ENCODE measurements at places on chromosomes 16 and 17.

DNA sequence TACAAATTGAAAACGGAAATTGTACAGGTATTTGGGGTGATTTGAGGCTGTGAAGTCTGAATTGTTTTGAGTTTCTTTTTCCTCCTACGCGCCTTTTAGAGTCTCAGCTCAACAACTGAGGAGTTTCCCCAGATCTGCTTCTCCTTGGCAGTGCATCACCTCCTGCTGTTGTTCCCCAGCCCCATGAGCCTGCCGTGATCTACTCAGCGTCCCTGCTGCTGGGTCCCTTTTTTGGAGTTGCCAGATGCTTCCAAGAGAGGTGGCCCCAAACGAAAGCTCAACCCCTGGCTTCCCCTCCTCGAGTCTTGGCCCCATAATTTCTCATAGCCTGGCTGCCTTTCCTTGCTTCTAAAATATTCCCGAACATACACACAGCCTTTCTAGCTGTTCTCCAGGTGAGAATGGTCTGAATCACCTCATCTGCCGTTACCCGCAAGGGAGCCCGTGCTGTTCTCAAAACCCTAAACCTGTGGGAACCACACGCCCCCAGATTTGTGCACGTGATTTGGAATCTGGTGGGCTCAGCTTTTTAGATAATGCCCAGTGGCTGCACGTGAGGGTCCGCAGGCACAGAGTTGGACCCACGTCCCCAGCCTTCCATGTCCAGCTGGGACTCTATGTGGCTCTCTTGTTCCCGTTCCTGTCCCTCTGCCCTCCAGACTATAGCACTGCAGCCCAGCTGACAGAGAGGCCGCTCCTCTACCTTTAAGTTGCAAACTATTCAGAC lies 179.1 kb upstream of the CHMP6 start:
- DNase-seq: no peak

- DNase-seq: no peak
Measured at GRCh38 chr16:5615868-5616642, 518.5 kb upstream of the EEF2KMT start.

GRCh38 chr16:35431829-35432663 lies 1972.6 kb downstream of the TP53TG3F start:
- no peak for DNase-seq

GRCh38 chr17:81991684-81992305 lies 14.4 kb downstream of the ASPSCR1 start:
- DNase-seq: no peak

- DNase-seq: no peak
Measured at GRCh38 chr17:48122665-48123045, 15.1 kb downstream of the SNX11 start.

DNA sequence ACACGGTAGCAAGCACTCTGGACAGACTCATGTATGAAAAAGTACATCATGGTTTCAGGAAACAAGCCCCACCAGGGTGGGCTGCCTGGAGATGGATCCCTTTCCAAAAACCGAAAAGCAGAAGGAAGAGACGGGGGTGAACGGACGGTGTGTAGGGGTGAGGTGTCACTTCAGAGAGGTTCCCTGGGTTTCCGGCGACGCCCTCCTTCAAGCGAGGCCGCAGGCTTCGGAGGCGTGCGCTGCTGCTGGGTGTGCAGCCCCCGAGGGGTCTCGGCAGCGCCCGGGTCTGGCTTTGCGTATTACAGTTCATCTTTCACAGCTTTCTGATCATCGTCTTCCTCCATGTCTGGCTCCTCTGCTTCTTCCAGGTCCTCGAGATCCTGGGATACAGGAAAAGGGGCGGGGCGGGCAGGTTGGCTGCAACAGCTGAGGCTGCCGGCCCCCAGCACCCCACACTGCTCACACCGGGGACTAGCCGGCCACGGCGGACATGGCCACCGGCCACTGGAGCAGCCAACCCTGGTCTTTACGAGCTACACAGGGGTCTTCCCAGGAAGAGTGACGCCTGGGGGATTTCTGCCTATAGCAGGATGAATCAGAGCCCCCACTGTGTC lies 9.0 kb upstream of the PPP1R27 start:
- DNase-seq: no peak

- no peak for DNase-seq
Measured at GRCh38 chr16:10957771-10958482, 13.6 kb downstream of the CLEC16A start.

DNA sequence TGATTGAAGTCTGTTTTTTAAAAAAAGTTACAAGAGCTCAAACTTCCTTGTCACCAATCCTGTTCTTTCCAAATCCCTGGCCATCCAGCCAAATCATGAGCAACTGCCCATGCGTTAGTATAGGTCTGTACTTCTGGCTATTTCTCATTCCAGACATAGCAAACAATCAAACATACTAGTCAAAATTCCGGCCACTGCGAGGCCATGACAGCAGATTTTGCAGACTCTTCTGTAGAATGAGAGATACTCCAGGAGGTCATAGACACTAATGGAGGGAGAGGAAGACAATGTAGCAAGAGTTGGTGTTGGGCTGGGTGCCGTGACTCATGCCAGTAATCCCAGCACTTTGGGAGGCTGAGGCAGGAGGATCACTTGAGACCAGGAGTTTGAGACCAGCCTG lies 50.9 kb downstream of the BCL7C start:
- DNase-seq: no peak

DNA sequence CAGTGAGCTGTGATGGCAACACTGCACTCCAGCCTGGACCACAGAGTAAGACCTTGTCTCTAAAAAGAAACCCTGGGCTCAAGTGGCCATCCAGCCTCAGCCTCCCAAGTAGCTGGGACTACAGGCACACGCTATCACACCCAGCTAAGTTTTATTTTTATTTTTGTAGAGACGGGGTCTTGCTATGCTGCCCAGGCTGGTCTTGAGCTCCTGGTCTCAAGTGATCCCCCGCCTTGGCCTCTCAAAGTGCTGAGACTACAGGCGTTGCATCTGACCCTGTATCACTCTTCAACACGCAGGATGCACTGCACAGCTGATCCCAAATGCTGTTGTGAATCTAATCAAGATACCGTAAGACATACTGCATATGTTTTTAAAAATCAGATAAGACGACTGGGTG lies 23.0 kb downstream of the ANKRD11 start:
- DNase-seq: no peak

GRCh38 chr17:3551189-3551588 lies 6.4 kb downstream of the TRPV3 start:
- DNase-seq: no peak

- DNase-seq: no peak
Measured at GRCh38 chr17:81129289-81129688, 36.0 kb upstream of the PVALEF start.

GRCh38 chr16:10368969-10369551 lies 16.8 kb upstream of the ATF7IP2 start:
- no peak for DNase-seq

DNA sequence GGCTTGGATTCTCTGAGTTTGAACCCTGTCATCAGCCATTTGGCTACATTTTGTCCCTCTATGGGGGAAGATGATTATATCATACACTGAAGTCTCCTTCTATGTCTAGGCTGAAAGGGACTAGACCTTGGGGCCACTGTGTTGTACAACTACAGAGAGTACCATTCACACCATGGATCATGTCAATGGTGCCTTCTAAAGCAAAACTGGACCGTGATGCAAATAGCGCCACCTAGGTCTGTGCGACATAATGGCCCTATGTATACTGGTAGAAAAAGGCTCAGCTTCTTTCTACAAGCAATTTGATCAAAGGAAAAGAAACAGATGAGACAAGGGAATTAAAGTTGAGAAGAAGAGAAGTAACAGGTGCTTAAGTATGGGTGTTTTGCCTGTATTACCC lies 100.7 kb downstream of the LYRM1 start:
- no peak for DNase-seq

DNA sequence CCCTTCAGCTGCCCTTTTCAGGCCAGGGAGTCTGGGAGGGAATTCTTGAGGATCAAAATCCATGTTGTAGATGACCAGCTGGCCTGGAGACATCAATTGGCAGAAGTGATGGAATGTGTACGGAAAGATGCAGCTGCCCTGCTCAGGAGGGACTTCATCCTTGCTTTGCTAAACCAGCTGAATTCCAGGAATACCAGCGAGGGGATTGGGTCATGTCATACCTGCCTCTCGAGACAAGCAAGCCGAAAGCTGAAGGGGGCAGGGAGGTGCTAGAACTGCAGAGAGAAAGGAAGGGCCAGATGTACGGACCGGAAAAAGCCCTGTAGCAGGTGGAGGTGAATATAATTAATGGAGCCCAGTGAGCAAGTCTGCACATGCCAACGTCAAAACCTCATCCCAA lies 25.6 kb upstream of the NTN1 start:
- no peak for DNase-seq

GRCh38 chr17:45951403-45951802 lies 47.6 kb upstream of the STH start:
- no peak for DNase-seq

DNA sequence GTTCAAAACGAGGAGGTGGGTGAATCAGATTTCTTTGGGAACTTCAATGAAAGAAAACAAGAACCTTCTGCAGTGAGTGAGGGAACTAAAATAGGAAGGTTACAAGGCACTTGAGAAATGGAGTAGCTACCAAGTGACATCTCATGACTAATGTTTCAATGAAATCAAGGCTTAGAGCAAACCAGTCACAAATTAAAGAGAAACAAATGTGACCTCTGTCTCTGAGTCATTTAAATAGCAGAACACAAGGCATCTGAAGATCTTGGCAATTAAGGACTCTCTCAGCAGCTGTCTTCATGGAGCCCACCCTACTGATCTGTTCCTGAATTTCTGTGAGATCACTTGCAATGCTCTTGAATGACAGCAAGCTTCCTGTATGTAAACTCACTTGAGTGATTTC lies 109.5 kb downstream of the CDH11 start:
- DNase-seq: no peak

GRCh38 chr16:51996516-51996915 lies 550.4 kb downstream of the TOX3 start:
- no peak for DNase-seq

GRCh38 chr17:28763137-28763799 lies 19.5 kb downstream of the TRAF4 start:
- no peak for DNase-seq

DNA sequence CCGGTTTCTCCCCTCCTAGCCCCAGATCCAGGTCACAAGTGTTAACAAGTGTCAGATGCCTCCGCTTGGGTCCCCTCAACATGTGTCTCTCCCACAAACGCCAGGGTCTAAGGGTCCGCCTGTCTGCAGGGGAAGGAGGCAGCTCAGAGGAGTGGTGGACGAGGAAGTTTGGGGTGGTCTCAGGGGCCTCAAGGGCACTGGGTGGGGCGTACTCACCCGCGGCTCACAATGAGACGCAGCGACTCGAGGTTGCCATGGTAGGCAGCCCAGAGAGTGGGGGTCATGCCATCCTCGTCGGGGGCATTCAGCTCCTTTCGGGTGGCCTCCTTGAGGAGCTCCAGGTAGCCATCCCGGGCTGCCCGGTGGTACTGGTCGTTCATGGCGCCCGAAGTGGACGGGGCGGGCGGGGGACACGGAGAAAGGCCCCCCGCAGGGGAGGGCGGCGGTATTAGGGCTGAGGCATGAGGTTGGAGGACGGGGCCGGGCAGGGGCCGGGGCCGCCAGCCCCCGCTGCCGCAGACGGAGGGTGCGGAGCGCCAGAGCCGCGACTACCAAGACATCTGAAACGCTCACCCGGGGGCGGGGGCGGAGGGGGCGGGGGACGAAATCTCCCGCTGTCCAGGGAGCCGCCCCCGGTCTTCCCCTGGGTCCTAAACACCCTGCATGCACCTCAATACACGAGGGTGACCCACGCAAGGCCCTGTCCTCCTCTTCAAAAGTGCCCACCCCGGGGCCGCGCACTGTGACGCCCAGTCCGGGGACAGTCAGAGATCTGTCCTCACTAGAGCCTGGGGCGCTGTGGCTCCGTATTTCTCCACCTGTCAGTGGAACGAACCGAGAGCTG lies at the start of gene USH1G:
TSS of gene USH1G (minus strand) at position 562 of the 844 bp plus-strand sequence. CDS start at position 380, 182 bp downstream.
- DNase-seq: no peak

GRCh38 chr16:86512301-86512859 lies 2.1 kb downstream of the FOXF1 start:
- no peak for DNase-seq

DNA sequence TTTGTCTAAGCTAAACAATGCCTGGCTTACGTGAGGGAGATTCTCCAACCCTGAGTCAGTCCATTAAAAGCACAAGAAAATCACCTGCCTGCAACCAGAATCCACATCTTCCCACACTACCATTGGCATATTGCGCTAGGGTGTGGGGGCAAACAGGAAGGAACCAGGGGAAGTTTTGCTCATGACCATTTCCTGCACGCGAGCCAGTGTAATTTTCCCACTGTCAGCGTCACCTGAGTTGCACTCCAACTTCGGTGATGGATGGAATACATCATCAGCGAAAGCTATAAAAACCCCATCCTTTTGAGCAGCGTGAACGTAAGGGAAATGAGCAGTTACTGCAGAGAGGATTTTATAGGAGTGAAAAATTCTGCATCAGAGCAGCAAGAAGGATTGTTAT lies 167.9 kb upstream of the NOL11 start:
- DNase-seq: no peak

- DNase-seq: no peak
Measured at GRCh38 chr17:78771758-78772382, 10.2 kb downstream of the CYTH1 start.

- DNase-seq: no peak
Measured at GRCh38 chr17:59796785-59797205, 89.3 kb downstream of the VMP1 start.

DNA sequence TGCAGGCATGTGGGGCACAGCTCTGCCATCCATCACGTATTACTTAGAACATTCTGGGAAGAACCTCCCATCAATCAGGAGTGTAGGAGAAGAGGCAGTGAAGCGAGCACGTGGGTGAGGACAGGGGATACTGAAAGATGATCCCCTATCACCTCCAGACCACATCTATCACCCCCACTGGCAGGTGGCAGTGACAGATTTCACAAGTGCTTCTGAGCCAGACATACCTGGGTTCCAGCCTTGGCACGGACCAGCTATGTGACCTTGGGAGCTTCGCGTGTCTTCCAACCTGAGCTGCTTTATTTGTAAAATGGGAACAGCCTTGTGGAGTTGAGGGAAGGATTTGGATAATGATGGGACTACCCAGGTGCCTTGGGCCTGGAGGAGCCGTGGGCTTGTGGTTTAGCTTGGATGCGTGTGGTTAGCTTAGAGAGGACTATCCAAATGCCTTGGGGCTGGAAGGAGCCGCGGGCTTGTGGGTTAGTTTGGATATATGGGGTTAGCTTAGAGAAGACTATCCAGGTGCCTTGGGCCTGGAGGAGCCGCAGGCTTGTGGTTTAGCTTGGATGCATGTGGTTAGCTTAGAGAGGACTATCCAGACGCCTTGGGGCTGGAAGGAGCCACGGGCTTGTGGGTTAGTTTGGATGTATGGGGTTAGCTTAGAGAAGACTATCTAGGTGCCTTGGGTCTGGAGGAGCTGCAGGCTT lies 206.4 kb downstream of the ENGASE start:
- DNase-seq: no peak

GRCh38 chr17:41914358-41914766 lies 4.4 kb downstream of the ACLY start:
- no peak for DNase-seq

Data from activated CD8-positive, alpha-beta memory T cell treated with anti-CD3 and anti-CD28 coated beads for 4 hours (primary cell).